Activated T-cell treated with anti-CD3 and anti-CD28 coated beads, Interleukin-2, amount 50 U/mL, for 72 hours (primary cell): ENCODE measurements at places on chromosomes 2 and 18.
A peak's percentile ranks its signal among the peaks of the same experiment; 100 is the strongest.

- DNase-seq: no peak
These were observed 73.7 kb upstream of the ZNF516 start for GRCh38 chr18:76568731-76569130.

DNA sequence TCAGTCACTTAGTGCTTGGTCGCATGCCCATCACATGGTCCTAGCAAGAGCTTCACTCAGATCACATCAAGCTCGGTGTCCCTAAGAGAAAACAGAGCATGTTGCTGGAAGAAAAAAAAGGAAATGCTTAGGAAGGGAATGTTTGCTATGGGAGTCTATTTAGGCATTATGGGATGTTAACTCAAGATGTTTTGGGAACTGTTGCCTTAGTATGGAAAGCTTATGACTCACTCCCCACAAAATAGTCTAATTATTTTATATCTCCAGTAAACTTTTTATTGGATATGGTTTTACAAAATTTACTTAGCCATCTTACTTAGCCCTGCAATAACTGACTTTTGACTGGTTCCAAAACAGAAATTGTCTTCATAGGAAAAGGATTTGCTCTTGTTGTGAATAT, 439.5 kb upstream of the ZEB2 start:
- DNase-seq: no peak

- peak; percentile 24 for DNase-seq
These were observed 9.6 kb downstream of the SERPINB8 start for GRCh38 chr18:63979409-63979920.

DNA sequence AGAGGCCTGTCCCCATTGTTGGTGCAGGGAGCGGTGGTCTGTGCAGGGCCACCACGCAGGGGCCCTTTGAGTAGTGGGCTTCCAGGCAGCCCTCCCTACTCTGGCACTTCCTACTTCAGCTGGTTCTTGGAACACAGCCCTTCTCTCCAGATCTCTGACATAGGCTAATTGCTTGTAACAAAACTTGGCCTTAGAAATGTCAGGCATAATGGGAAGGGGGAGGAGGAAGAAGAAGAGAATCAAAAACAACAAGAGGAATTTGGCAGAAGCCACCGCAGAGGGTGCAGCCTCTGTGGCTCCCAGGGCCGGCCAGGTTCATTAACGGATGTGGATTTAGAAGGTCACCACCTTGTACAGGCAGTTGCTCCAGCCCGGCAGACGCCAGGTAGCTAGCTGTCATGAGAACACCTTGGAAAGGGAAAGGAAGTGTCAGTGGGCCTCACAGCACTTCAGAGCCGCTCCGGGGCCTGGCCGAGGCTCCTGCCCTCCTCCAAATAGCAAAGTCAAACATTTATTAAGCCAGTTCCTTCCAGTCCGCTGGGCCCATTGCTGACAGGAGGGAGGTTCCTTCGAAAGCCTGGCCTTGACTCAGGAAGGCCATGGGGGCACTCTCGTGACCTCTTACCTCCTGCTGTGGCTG, 7.4 kb downstream of the BOD1L2 start:
- DNase-seq: no peak

GRCh38 chr2:79909521-79909920, 395.0 kb downstream of the LRRTM1 start:
- DNase-seq: no peak

- DNase-seq: no peak
These were observed 190.1 kb downstream of the CTNNA2 start for GRCh38 chr2:79702905-79703304.

DNA sequence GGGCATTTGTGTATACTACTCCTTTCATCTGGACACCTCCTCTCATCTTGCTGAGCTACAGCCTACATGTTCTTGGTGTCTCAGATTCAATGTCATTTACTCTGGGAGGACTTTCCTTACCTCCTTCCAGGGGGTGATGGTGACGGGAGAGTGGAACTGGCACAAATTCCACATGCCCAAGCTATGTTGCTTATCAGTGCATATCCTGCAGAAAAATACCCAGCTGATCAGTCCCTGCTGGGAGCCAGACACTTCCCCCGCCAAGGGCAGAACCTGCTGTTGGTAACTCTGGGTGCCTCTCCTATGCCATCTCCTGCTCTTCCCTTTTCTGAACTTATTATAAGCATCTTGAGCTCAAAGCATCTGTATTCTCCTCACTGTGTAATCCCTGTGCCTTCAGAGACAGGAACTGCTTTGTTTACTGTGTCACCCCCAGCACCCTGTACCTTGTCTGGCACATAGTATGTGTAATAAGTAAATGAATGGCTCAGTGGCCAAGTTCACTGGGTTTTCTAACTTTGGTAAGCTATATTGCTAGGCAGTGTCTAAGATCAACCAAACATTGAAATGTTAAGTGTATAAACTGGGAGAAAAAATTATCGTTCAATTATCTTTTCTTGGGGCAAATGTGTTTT, 87.7 kb upstream of the LPIN2 start:
- DNase-seq: no peak

DNA sequence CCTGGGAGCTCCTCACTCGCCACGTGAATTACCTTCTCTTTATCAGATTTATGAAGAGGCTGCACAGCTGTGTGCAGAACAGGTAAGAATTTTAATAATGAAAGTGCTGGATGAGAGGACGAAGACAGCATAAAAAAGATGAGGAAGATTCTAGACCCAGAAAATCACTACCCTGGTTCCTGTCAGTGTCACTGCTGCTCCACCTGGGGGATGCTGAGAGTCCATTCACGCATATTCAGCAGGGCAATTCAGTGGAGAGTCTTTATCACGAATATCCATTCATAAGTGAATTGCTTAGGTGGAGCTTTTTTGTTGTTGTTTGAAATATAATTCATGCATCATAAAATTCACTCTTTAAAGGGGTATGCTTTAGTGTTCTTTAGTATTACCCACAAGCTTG, 52.0 kb downstream of the MRPL33 start:
- no peak for DNase-seq

- DNase-seq: no peak
These were observed 155.3 kb downstream of the ANTXR1 start for GRCh38 chr2:69168144-69168813.

GRCh38 chr2:66595556-66595955, 160.6 kb downstream of the MEIS1 start:
- no peak for DNase-seq

DNA sequence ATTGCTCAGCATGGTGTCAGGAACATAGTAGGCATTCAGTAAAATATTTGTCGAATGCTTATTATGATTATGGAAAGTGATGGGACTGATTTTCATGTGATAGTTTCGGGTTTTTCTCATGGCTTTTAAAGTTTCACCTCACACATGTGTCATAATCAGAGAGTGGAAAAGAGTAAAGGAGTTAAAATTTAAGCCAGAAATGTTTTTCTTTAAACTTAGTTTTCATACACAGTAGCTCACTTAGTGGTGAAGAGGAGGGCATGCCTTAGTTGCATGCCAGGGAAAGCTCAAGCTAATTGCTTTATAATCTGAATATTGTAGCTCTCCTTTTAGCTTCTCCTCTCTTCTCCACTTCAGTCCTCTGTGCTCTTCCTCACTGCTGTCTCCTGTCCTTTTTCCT, 38.0 kb downstream of the EHBP1 start:
- DNase-seq: no peak

- no peak for DNase-seq
These were observed 71.3 kb upstream of the PID1 start for GRCh38 chr2:229342376-229342775.

DNA sequence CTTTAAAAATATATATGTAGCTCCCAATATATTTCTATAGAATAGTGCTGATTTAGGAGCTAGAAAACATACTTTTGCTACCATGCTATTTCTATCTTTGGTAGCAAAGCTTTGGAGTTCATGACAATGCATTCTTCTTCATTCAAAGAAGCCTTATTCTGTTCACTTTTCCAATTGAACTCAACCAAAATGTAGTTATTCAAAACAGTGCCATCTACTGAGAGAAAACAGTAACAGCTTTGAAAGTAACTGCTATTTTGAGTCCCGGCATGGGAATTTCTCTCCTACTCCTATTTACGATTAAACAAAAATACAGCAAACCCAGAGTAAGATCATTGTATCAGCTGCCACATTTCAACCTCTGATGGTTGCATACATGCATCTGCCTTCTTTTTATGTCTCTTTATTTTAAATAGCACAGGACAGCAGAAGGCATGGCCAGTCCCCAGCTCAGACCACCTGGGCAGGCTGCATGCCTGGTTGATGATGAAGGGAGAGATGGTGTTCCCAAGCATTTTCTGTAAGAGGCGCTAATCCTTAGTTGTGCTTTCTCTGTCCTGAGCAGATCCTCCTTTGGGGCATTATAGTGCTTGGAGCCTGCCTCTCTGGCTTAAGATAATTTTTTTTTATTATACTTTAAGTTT, 69.7 kb upstream of the SULT1C3 start:
- DNase-seq: no peak

GRCh38 chr2:143493339-143493738, 364.1 kb downstream of the ARHGAP15 start:
- no peak for DNase-seq
